Lower lobe of right lung (tissue), 2 donors: ENCODE measurements at places on chromosomes 1 and 21. TPM values are rescaled to one million over a fixed set of nuclear protein-coding genes. Genes with fewer than 3 reads are reported as not detected.

- no peaks in the 10 kb centered on the region for H3K27me3 ChIP-seq
- H3K4me1 ChIP-seq, result no peaks in the 10 kb centered on the region
- no peak overlapping the region for H3K4me3 ChIP-seq
- DNase-seq, result no peak
- no peaks in the 10 kb centered on the region for H3K36me3 ChIP-seq
Observed at GRCh38 chr21:28690196-28690595, 302.5 kb downstream of the LTN1 start.

GRCh38 chr1:30677471-30677870 lies 45.9 kb downstream of the MATN1 start:
- H3K36me3 ChIP-seq, result no peaks in the 10 kb centered on the region
- peaks cover 17% of the 10 kb centered on the region for H3K27me3 ChIP-seq
- H3K4me3 ChIP-seq, result no peak overlapping the region
- DNase-seq, result no peak
- H3K4me1 ChIP-seq, result no peaks in the 10 kb centered on the region

The BTBD19 gene
- total RNA-seq, result 8.7 TPM

The TIAM1 gene
- total RNA-seq, result 45.5 TPM

GRCh38 chr1:157047062-157047410 lies 1.5 kb upstream of the ARHGEF11 start:
- no peaks in the 10 kb centered on the region for H3K27me3 ChIP-seq
- H3K4me1 ChIP-seq, result peaks cover 36% of the 10 kb centered on the region
- no peak overlapping the region for H3K4me3 ChIP-seq
- H3K27ac ChIP-seq, result peak overlapping the region; percentile 89

DNA sequence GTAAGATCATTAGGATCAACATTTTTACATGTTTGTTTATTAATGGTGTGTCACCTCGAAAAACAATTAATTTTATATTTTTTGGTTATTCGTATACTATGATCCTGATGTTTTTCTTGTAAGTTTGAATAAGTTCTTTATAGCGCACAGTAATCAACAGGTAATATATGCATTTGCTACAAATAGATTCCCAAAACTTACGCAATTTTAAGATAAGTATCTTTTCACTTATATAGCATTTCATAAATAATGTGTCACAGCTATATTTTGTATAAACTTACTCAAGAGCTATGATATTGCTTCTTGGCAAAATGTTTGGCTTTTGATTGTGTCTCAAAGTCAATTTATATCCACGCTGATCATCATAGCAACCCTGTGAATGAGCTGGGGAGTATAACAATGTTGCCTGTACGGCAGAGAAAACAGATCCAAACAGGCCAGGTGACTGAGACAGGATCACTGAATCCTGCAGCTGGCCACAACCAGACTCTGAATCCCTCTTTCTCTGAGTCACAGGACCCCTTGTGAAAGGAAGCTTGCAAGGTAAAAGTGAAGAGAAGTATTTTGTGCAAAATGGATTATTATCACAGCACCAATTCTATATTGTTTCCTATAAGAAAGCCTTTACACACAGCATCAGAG lies 48.6 kb downstream of the GNG12 start:
- H3K27me3 ChIP-seq, result no peaks in the 10 kb centered on the region
- peaks cover 4% of the 10 kb centered on the region for H3K4me1 ChIP-seq
- H3K36me3 ChIP-seq, result no peaks in the 10 kb centered on the region
- no peak overlapping the region for H3K4me3 ChIP-seq
- no peak for DNase-seq
- H3K27ac ChIP-seq, result no peak overlapping the region

- no peak overlapping the region for H3K4me3 ChIP-seq
- DNase-seq, result no peak
- H3K4me1 ChIP-seq, result no peaks in the 10 kb centered on the region
- peaks cover 54% of the 10 kb centered on the region for H3K27me3 ChIP-seq
- no peaks in the 10 kb centered on the region for H3K36me3 ChIP-seq
Observed at GRCh38 chr1:37255136-37255795, 219.1 kb upstream of the ZC3H12A start.

DNA sequence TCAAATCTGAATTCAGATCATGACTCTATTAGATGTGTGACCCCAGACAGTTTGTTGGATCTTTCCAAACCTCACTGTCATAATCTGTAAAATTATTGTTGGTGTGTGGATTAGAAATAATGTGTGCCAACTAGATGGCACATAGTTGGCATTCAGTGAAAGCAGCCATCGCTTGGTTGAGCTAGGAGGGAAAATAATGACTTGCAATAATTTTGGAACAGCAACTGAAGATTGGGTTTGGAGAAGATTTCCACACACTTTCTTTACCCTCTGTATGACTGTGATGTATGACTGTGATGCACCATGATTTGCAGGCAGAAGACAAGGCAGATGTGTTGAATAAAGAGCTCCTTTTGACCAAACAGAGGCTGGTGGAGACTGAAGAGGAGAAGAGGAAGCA lies 24.0 kb upstream of the CACYBP start:
- no peaks in the 10 kb centered on the region for H3K27me3 ChIP-seq
- no peak overlapping the region for H3K4me3 ChIP-seq
- no peak for DNase-seq
- H3K4me1 ChIP-seq, result peaks cover 17% of the 10 kb centered on the region
- H3K27ac ChIP-seq, result no peak overlapping the region
- H3K36me3 ChIP-seq, result peaks cover 40% of the 10 kb centered on the region

GRCh38 chr1:15406614-15407559 lies 2.8 kb upstream of the EFHD2 start:
- DNase-seq, result no peak
- no peaks in the 10 kb centered on the region for H3K36me3 ChIP-seq
- no peaks in the 10 kb centered on the region for H3K27me3 ChIP-seq
- no peak overlapping the region for H3K27ac ChIP-seq
- peaks cover 11% of the 10 kb centered on the region for H3K4me1 ChIP-seq

DNA sequence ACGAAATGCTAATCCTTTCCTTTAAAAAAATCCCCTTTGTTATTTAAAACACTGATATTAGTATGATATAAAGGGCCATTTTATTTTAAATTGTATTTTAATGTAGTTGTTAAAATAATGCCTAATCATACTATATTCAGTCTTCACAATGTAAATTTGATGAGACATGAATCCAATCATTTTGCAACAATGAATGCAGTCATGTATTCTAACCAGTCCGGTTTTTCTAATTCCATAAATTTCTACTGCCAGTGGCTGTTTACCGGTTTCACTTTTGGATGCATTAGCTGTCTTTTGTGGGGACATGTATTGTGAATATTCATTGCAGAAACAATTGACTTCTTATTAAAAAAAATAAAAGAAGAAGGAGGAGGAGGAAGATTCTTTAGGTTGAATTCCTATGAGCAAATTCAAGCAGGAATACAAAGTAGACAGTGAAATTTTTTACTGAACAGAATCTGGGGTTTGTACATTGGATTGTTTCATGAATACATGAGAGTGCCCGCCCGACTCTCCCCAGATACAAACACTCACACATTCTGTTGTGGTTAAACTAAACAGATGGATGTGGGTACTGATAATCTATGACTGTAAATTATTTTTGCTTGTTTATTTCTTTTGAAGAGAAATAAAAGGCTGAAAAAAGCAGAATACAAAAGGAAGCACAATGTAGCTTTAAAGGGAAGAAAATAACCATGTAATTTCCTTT lies 624.8 kb upstream of the PTBP2 start:
- no peak overlapping the region for H3K27ac ChIP-seq
- no peaks in the 10 kb centered on the region for H3K27me3 ChIP-seq
- no peak for DNase-seq
- H3K4me3 ChIP-seq, result no peak overlapping the region
- no peaks in the 10 kb centered on the region for H3K4me1 ChIP-seq

- H3K36me3 ChIP-seq, result no peaks in the 10 kb centered on the region
- no peaks in the 10 kb centered on the region for H3K4me1 ChIP-seq
- H3K27me3 ChIP-seq, result no peaks in the 10 kb centered on the region
- no peak overlapping the region for H3K4me3 ChIP-seq
- no peak overlapping the region for H3K27ac ChIP-seq
- DNase-seq, result no peak
Observed at GRCh38 chr21:42601656-42602055, 51.8 kb upstream of the PDE9A start.

The PRR9 gene
- total RNA-seq, result not detected

- no peak overlapping the region for H3K4me3 ChIP-seq
- H3K27me3 ChIP-seq, result no peaks in the 10 kb centered on the region
- no peak overlapping the region for H3K27ac ChIP-seq
- no peaks in the 10 kb centered on the region for H3K4me1 ChIP-seq
- DNase-seq, result no peak
Observed at GRCh38 chr1:94486990-94487389, 54.6 kb downstream of the F3 start.

The CRYAA gene
- not detected for total RNA-seq

- no peaks in the 10 kb centered on the region for H3K27me3 ChIP-seq
- no peak overlapping the region for H3K27ac ChIP-seq
- no peak overlapping the region for H3K4me3 ChIP-seq
- no peaks in the 10 kb centered on the region for H3K36me3 ChIP-seq
Observed at GRCh38 chr1:48793863-48794262, 17.2 kb upstream of the BEND5 start.

The RHBDL2 gene
- 0.32 TPM for total RNA-seq

The LCE3E gene
- not detected for total RNA-seq

GRCh38 chr1:7940745-7941436 lies at the start of gene TNFRSF9:
TNFRSF9 (minus strand) TSS chr1:7940839; CDS start chr1:7939994, 845 bp downstream.
- no peak within 1 kb of the TSS for H3K4me3 ChIP-seq
- peaks cover 40% of the 10 kb centered on the region for H3K4me1 ChIP-seq
- H3K36me3 ChIP-seq, result no peaks in the 10 kb centered on the region
- peak; percentile 53 for DNase-seq

DNA sequence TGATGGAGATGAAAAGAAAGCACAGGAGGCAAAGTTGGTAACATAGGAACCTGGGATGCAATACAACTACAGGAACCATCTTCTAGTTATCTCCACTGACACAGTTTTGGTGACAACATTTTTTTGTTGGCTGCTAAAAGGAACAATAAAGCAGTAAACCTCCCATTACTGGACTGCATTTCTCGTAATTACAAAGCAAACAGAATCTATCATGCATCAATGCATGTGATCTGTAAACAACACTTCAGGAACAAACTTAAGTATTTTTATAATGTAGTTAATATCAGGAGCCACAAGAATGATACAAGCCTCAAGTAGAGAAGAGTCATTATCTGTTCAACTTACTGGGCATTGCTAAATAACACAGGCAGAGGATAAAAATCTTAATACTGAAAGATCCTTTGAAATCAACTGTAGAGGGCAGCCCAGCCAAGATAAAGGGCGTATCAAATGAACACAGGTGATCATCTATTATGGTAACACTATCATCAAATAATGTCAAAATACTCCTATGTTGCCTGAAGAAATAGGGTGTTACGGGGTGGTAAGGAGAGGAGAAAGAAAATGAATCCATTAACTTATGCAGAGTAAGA lies 193.3 kb downstream of the EIF4G3 start:
- H3K4me3 ChIP-seq, result no peak overlapping the region
- H3K27me3 ChIP-seq, result no peaks in the 10 kb centered on the region
- H3K4me1 ChIP-seq, result no peaks in the 10 kb centered on the region
- DNase-seq, result no peak

The PFKL gene
- 106 TPM for total RNA-seq

GRCh38 chr1:27394282-27394658 lies 1.8 kb downstream of the GPR3 start:
- H3K27ac ChIP-seq, result no peak overlapping the region
- no peak for DNase-seq
- no peak overlapping the region for H3K4me3 ChIP-seq
- no peaks in the 10 kb centered on the region for H3K36me3 ChIP-seq

The LENEP gene
- not detected for total RNA-seq

DNA sequence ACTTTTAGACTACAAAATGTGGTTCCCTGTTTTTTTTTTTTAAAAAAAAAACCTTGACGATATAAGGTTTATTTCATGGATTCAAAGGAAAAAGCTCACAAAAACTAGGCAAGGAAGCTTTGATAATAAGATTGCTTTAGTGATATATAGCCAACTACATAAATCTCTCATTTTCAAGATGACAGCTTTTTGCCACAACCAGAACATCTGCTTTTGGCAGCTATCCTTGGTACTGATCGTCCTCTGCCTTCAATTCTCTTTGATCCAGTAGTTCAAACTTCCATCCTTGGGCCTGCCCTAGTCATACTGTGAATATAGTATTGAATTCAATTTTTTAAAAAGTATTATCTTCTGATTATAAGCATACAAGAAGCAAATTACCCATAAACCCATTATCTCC lies 72.9 kb upstream of the CD53 start:
- DNase-seq, result no peak
- H3K27ac ChIP-seq, result no peak overlapping the region
- no peaks in the 10 kb centered on the region for H3K4me1 ChIP-seq
- H3K4me3 ChIP-seq, result no peak overlapping the region
- no peaks in the 10 kb centered on the region for H3K36me3 ChIP-seq

GRCh38 chr1:23742670-23743286 lies 493 bp upstream of the ELOA start:
- H3K27me3 ChIP-seq, result no peaks in the 10 kb centered on the region
- peaks cover 37% of the 10 kb centered on the region for H3K4me1 ChIP-seq
- DNase-seq, result peak; percentile 61
- peaks cover 13% of the 10 kb centered on the region for H3K36me3 ChIP-seq
- peak overlapping the region; percentile 93 for H3K4me3 ChIP-seq
- H3K27ac ChIP-seq, result peak overlapping the region; percentile 94

The TBX19 gene
- 3.1 TPM for total RNA-seq

DNA sequence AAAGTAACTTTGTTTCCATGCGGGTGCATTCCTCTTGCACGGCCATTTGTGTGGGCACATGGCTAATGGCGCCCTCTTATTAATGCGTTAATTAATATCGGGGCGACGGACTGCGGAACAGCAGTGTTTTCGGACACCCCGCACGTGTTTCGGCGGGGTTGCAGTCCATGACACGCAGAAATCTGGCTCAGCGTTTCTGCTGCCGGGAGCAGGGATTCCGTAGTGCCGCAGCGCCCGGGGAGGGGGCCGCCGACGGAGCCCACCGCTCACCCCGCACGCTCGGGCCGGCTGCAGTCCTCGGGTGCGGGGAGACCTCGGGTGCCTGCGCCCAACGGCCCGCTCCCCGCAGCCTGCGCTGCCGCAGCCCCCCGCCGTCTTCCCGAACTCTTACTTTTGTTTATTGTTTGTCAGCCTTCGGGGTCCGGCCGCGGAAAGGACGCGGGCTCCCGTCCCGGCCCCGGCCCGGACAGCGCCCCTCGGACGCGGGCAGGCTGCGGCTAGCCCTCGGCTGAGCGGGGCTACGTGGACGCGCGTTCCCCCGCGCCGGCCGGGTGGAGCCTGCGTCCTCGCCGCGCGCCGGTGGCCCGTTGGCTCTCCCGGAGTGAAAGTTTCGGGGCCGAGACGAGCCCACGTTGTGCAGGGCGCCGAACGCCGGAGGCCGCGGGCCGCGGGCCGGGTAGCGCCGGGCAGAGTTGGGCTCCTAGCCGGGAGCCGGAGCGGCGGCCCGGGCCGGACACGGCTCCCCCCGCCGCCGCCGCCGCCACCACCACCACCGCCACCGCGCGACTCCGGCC lies 849 bp downstream of the NFIA start:
- peaks cover 40% of the 10 kb centered on the region for H3K4me1 ChIP-seq
- H3K4me3 ChIP-seq, result peak overlapping the region; percentile 83
- H3K27ac ChIP-seq, result peak overlapping the region; percentile 96
- DNase-seq, result peak; percentile 61

GRCh38 chr21:44317241-44317782 lies 17.5 kb downstream of the PFKL start:
- no peak overlapping the region for H3K27ac ChIP-seq
- H3K36me3 ChIP-seq, result peaks cover 94% of the 10 kb centered on the region
- no peaks in the 10 kb centered on the region for H3K27me3 ChIP-seq
- DNase-seq, result no peak
- no peaks in the 10 kb centered on the region for H3K4me1 ChIP-seq
- H3K4me3 ChIP-seq, result no peak overlapping the region

The TRAF3IP3 gene
- total RNA-seq, result 12.4 TPM
